WTC11 (cell line): ENCODE measurements at places on chromosomes 4 and X. TPM values are rescaled to one million over a fixed set of nuclear protein-coding genes. Genes with fewer than 3 reads are reported as not detected.

Gene C4orf50
- 0.17 to 0.32 TPM (median 0.30 TPM) in 3 replicates for total RNA-seq

DNA sequence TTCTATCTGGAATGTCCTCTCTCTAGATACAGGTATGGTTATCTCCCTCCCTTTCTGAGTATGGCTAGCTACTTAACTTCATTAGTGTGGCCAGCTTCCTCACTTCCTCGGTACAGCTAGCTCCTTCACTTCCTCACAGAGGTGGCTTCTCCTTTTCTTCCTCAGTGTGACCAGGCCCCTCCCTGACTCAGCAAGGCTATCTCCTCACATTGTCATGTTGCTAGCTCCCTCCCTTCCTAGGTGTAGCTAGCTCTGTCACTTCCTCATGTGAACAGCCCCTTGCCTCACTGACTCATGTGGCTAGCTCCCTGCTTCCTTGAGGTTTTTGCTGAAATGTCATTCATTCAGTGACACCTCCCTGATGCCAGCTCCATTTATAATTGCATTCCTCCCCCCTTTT lies 67.3 kb upstream of the DDIT4L start:
- DNase-seq = no peak

- DNase-seq = no peak
These were observed 456.3 kb downstream of the DTHD1 start for GRCh38 chr4:36737691-36738090.

DNA sequence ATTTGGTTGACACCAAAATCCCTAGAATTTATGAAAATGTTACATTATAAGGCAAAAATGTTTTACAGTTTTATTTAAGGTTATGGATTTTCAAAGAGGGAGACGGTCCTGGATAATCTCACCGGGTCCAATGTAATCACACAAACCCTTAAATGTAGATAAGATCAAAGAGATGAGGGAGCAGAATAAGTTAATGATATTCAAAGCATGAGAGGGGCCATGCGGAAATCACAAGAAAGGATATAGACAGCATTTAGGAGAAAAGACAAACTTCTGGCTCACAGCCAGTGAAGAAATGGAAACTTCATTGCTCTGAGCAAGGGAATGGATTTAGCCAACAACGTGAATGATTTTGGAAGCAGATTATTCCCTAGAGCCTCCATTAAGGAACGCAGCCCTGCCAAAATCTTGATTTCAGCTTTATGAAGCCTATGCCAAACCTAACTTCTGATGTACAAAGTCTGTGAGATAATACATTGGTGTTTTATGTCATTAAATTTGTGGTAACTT lies 684.4 kb upstream of the GNPDA2 start:
- no peak for DNase-seq

DNA sequence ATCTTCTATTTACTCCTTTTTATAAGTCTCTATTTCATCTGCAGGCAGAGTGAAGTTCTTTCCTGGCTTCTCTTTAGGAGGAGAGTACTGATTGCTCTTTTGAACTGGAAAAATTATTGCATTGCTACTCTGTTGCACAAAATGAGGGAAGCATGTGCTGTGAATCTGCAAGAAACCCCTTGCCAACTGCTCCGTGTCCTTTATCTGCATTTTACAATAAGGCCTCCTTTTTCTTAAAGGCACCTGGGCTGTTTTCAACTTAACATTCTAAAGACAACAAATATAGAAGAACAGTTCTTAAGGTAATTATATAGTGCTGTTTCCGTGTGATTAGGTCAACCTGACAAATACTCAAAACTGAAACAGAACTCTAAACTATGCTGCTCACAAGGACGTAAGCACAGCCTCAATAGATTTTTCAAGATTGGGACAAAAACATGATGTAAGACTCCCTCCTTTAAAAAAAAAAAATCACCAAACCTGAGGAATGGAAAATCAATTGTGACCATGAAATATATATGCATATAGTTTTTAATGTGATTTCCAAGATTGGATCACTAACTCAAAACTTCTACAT lies 716.6 kb upstream of the INTU start:
- DNase-seq = no peak
